MG63 (cell line): ENCODE measurements at places on chromosomes 6 and 20. TPM values are rescaled to one million over a fixed set of nuclear protein-coding genes. Genes with fewer than 3 reads are reported as not detected.

Gene TFAP2A
- 9.5 and 14.8 TPM in 2 replicates for total RNA-seq

- peak; percentile 62 for DNase-seq
These were observed 92.8 kb downstream of the CLIC5 start for GRCh38 chr6:45922728-45923351.

- DNase-seq, result no peak
These were observed 96.6 kb downstream of the YTHDF1 start for GRCh38 chr20:63119121-63119962.

DNA sequence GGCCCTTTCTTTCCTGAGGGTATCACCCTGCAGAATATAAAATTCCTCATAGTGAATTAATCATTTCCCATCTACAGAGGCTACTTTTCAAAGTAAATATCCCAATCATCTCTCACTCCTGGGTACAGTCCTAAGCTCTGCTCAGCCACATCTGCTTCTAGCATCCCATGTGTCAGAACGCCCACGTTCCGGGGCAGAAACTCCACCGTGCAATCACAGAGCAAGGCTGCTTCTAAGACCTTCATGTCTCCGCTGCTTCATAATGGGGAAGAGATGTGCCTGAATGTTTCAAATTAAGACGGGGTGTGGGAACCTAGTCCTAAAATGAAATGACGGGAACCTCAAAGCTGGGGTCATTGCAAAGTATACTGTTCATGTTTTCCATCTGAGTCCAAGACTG, 208.8 kb upstream of the GMDS start:
- DNase-seq, result no peak

DNA sequence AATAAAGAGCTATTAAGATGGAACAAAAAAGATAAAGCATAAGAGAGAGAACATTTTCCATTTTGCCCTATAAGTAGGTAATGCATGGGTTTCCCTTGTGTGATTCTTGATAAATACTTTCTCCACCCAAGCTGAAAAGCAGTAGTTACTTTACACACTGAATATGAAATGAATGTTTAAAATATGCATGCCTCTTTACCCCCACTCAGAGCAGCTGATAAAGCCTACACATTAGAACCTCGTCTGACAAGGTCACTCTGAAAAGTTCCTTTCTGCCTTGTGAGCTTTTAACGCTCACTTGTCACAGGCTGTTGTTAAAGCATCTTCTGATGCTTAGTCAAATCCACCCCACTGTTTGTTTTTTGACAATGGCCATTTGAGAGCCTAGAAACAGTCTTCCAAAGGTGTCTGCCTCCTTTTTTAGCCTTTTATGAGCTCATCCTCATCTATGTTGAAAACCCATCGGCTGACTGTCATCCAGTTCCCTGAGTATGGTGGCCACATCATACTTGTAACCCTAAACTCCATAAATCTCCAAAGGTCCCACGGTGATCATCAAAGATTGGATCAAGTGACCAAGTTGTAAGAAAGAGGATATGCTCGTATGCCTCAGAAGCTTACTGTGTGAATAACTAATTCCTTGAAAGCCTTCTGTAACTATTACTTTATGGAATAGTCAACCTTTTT, 102.8 kb downstream of the ATXN1 start:
- DNase-seq, result no peak
